ENCODE measurements at places on chromosomes 4 and X. TPM values are rescaled to one million over a fixed set of nuclear protein-coding genes. Genes with fewer than 3 reads are reported as not detected.

SORBS2 gene
- total RNA-seq: not detected

TMEM150C gene
- not detected for total RNA-seq

NXF2 gene
- not detected for total RNA-seq

DCAF4L1 gene
- total RNA-seq: 0.22 TPM

TAF9B gene
- total RNA-seq: 16.2 TPM

MAGEA1 gene
- not detected for total RNA-seq

CCKAR gene
- total RNA-seq: not detected

LANCL3 gene
- 0.12 TPM for total RNA-seq

TMEM35A gene
- not detected for total RNA-seq

BBS12 gene
- 2.5 TPM for total RNA-seq

GAB3 gene
- total RNA-seq: 7.1 TPM

ASMT gene
- total RNA-seq: 0.44 TPM

TCEAL5 gene
- not detected for total RNA-seq

PI4K2B gene
- total RNA-seq: 14.8 TPM

NAT8L gene
- 0.24 TPM for total RNA-seq

UGT2A3 gene
- not detected for total RNA-seq

MAGEB10 gene
- not detected for total RNA-seq

BMX gene
- total RNA-seq: not detected

CABS1 gene
- not detected for total RNA-seq

P2RY10 gene
- total RNA-seq: 80.5 TPM

HSD17B13 gene
- total RNA-seq: 0.35 TPM

EGF gene
- not detected for total RNA-seq

PRMT9 gene
- total RNA-seq: 8.9 TPM

SH3TC1 gene
- 104 TPM for total RNA-seq

ADH4 gene
- total RNA-seq: not detected

GAGE1 gene
- not detected for total RNA-seq

TLR3 gene
- total RNA-seq: not detected

NXT2 gene
- total RNA-seq: 9.7 TPM

GPC4 gene
- 0.16 TPM for total RNA-seq

RBM47 gene
- total RNA-seq: 6.3 TPM

BEND2 gene
- not detected for total RNA-seq

PCSK1N gene
- not detected for total RNA-seq

ATOH1 gene
- not detected for total RNA-seq

ENPEP gene
- not detected for total RNA-seq

TEX13D gene
- not detected for total RNA-seq

MORF4L2 gene
- total RNA-seq: 89.2 TPM

MGARP gene
- not detected for total RNA-seq

OPRPN gene
- not detected for total RNA-seq

GALNTL6 gene
- total RNA-seq: 0.24 TPM

POF1B gene
- 1.3 TPM for total RNA-seq

LONRF3 gene
- 1.3 TPM for total RNA-seq

ZNF185 gene
- 0.81 TPM for total RNA-seq

Measured in activated B cell treated with CpG ODN at 0.5 μM for 24 hours (primary cell).